Stimulated activated CD8-positive, alpha-beta memory T cell treated with anti-CD3 and anti-CD28 coated beads, Interleukin-2, amount 100 ng/mL, for 48 hours (primary cell): ENCODE measurements at places on chromosomes 11 and 22.

- DNase-seq, result no peak
Measured at GRCh38 chr11:794766-795633, 3.1 kb downstream of the SLC25A22 start.

GRCh38 chr11:79264284-79264683, 176.5 kb downstream of the TENM4 start:
- no peak for DNase-seq

DNA sequence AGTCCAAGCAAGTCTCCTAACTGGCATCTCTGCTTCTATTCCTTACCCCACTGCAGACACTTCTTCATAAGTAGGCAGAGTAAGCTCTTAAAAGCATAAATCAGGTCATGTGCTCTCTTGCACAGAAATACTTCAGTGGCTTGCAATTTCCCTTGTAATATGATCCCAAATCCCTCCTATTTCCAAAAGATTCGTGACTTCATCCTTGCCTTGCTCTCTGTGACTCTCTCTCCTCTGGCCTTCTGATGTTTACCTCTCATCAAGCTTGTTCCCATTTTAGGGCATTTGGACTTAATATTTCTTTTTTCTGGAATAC, 37.4 kb upstream of the NCR3LG1 start:
- no peak for DNase-seq

GRCh38 chr22:23070418-23071229, at the start of gene GNAZ:
Gene GNAZ (plus strand): TSS chr22:23070519. CDS start chr22:23095696, 25,177 bp downstream.
- no peak for DNase-seq

GRCh38 chr11:82939456-82939855, 37.9 kb downstream of the DDIAS start:
- DNase-seq, result no peak

DNA sequence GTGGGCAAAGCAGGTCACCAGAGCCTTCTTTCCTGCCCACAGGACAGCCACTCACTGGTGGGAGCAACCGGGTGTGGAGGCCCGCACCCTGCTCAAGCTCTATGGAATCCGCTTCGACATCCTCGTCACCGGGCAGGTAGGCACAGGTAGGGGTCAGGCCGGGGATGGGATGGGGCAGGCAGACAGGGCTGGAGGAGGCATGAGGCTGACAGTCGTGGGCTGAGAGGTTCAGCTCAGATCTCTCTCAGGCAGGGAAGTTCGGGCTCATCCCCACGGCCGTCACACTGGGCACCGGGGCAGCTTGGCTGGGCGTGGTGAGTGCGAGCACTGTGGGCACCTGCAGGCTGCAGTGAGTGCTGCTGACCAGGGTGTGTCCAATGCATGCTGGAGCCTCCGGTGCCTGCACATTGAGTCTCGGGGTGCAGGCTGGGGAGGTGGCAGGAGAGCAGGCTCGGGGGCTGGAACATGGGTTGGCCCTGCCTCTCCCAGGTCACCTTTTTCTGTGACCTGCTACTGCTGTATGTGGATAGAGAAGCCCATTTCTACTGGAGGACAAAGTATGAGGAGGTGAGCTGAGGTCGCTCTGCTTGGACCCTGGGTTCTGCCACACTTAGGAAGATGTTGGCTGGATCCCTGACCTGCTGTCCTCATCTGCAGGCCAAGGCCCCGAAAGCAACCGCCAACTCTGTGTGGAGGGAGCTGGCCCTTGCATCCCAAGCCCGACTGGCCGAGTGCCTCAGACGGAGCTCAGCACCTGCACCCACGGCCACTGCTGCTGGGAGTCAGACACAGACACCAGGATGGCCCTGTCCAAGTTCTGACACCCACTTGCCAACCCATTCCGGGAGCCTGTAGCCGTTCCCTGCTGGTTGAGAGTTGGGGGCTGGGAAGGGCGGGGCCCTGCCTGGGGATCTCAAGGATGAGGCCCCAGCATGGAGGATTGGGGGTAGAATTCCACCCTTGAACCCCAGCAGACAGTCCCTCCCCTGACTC, 6.3 kb downstream of the SLC7A4 start:
- DNase-seq, result no peak

GRCh38 chr11:23278121-23278520, 417.8 kb upstream of the CCDC179 start:
- no peak for DNase-seq

DNA sequence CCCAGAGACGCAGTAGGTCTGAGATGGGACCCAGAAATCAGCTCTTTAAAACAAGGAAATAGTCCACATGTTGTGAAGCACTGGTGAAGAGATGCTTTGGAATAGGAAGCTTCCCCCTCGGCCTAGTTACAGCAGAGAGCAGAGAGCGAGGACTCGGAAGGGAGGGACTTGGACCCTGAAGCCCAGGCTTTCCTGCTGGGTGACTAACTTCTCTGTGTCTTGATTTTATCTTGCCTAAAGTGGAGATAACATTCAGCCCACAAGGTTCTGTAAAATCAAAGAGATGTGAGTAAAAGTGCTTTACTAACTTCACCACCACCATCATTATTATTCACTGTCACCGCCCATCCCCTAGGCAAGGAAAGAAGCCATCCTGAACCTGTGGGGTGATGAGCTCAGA, 58.4 kb downstream of the THAP12 start:
- no peak for DNase-seq

GRCh38 chr22:17629173-17629489, 582 bp upstream of the ATP6V1E1 start:
- DNase-seq, result no peak

GRCh38 chr11:22828373-22828772, 1.2 kb downstream of the SVIP start:
- no peak for DNase-seq

DNA sequence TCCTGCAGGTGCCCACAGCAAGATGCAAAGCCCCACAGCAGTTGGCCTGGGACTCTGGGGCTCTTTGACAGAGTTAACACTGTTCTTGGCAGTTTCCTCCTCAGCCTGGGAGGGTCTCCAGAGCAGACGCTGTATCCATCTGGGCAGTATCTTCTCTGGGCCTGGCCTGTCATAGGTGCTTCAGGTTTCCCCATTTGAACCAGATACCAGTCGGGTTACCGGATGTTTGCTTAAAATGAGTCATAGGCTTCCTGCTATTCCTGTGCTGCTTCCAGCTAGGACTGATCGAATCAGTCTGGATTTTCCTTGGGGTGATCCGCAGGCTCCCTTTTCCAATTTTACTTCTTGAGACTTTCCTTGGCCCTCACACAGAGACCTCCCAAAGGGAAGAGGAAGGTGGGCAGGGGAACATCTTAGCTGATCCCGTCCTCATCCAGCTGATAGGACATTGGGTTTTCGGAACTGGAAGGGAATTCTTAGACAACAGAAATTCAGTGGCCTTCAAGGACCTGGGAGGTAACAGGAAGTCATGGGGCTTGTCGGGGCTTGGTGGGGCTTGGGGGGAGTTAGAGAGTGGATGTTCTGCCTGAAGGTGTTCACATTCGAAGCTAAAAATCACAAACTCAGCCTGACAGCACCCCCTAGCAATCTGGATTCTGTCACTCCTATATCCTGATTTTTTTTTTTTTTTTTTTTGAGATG, 2.4 kb upstream of the RANGAP1 start:
- DNase-seq, result no peak

DNA sequence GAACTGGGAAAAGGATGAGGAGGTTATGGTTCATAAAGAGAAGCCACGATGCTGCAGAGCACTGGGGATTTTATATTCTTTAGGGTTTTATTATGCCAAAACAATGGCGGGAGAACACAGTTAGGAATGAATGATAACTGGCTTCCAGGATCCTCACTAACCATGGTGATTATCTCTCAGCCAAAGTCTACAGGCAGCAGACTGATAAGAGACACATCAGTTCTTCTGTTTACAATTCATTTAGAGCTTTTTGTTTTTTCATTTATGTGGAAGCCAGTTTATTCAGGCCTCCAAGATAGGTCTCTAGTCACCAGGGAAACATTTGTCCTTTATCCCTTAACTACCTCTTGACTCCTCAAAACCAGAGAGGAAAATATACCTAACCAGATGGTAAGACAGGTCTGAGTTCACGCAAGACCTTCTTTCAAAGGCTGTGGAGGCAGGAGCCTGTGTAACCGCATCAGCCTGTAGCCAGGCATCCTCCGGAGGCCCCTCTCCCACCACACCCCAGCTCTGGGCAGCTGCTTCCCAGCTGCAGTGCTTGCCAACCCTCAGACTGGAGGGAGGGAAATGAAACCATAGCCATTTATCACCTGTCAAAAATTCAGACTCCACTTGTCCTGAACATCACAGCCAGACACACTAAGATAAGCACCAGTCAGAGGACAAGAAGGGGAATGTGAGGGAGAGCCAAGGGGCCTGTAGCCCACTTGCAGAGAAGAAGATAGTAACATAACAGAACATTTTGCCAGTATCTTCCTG, 57.2 kb upstream of the FAM181B start:
- no peak for DNase-seq

GRCh38 chr11:12163181-12163941, 53.0 kb downstream of the MICAL2 start:
- DNase-seq, result no peak

- no peak for DNase-seq
Measured at GRCh38 chr11:103968685-103969084, 67.8 kb upstream of the DDI1 start.

GRCh38 chr11:48077251-48077650, 96.9 kb downstream of the PTPRJ start:
- DNase-seq, result no peak

GRCh38 chr11:134908583-134908982, 496.5 kb upstream of the B3GAT1 start:
- no peak for DNase-seq

GRCh38 chr11:76790251-76790650, 7.1 kb downstream of the TSKU start:
- DNase-seq, result no peak

- no peak for DNase-seq
Measured at GRCh38 chr11:92765965-92766371, 203.5 kb upstream of the MTNR1B start.

DNA sequence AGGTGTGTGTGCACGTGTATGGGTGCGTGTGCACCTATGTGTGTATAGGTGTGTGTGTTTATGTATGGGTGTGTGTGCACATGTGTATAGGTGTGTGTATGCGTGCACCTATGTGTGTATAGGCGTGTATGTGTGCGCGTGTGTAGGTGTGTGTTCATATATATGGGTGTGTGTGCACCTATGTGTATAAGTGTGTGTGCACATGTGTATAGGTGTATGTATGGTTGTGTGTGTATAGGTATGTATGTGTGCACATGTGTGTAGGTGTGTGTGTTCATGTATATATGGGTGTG, 26.9 kb downstream of the KCNQ1 start:
- no peak for DNase-seq

DNA sequence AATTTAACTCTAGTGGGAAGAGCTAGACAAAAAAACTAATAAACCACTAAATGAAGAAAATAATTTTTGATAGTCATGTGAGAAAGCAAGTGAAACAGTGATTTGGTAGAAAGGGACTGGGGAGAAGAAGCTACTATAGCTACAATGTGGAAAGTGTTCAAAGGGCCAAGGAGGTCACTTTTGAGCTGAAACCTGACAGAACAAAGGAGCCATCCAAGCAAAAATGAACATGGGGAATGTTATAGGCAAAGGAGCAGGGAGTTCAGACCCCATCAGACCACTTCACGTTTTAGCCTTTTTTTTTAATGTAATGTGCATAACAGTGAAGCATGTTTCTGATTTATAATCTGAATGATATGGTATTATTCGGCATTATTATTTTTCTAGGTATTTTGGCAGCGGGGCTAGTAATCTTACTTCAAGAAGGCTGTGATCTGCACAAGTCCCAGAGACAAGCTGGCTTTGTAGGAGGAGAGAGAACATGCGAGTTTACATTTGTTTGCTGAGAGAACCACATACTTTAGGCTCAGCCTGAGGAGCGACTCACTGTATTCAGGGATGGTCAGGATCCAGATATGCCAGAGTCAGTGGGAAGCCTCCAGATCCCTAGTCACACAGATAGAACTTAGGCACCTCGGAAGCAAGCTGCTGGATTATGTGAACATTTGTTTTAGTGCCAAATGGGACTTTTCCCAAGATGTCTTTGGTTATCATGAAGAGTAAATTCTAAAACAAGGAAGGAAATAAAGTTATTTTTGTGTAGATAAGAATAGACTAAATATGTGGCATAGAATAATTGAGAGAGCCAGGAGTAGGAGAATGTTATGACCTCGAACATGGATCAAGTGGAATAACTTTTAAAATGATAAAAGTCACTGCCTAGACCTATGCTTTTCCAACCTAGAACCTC, 118.6 kb downstream of the TRIM44 start:
- no peak for DNase-seq

DNA sequence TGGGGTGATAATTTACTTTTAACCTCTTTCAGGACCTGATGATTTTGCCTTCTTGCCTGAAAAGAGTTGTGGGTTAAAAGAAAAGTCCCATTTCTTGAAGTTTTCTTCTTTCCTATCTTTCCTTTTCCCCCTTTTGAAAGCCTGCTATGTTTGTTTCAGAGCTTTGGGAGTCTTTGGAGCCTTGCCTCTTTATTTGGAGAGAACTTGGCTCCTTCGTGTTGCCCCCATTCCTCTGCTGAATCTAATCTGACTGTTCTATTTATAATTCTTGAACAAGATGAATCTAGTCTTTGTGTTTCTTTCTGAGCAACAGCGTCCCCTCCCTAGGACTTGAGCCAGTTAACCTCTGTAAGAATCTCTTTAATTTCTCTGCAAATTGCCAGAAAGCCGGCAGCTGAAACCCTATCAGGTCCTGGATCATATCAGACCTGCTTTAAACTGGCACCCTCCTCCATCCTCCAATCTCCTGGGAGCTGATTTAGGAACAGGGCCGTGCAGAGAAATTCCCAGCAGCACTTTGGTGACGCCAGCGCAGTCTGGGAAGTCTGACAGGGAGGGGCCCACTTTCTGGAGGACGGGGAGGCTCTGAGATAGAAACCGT, 289.1 kb upstream of the SORL1-AS1 start:
- no peak for DNase-seq

DNA sequence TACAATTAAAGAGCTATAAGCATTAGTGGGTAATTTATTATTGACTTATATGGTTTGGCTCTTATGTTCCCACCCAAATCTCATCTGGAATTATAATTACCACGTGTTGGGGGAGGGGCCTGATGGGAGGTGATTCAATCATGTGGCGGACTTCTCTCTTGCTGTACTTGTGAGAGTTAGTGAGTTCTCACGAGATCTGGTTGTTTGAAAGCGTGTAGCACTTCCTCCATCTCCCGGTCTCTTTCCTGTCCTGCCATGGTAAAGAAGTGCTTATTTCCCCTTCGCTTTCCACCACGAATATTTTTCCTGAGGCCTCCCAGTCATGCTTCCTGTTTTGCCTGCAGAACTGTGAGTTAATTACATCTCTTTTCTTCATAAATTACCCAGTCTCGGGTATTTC, 28.1 kb upstream of the CHORDC1 start:
- DNase-seq, result no peak

GRCh38 chr11:20089796-20090653, 70.2 kb downstream of the DBX1 start:
- DNase-seq, result no peak

GRCh38 chr22:37917874-37918548, 11.9 kb downstream of the MICALL1 start:
- DNase-seq, result no peak

GRCh38 chr11:132804258-132804657, 728.0 kb downstream of the OPCML start:
- DNase-seq, result no peak

- DNase-seq, result no peak
Measured at GRCh38 chr22:40313007-40313406, 33.3 kb upstream of the ADSL start.
